ENCODE measurements at places on chromosomes 16 and 17.

DNA sequence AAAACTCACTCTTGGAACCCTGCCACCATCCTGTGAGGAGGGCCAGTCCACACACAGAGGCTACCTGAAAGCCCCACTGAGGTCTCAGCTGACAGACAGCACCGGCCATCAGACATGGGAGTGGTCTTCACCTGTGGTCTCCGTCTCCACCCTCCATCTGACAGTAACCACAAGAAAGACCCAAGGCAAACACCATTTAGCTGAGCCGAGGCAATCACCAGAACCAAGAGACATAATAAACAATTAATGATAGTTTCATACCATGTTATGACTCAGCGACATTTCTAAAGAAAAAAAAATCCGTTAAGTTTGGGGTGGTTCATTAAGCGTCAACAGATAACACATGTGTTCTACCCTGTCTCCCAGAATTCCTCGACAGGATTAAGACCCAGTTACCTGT is 6.1 kb upstream of the EVPLL start:
- no peak for DNase-seq

DNA sequence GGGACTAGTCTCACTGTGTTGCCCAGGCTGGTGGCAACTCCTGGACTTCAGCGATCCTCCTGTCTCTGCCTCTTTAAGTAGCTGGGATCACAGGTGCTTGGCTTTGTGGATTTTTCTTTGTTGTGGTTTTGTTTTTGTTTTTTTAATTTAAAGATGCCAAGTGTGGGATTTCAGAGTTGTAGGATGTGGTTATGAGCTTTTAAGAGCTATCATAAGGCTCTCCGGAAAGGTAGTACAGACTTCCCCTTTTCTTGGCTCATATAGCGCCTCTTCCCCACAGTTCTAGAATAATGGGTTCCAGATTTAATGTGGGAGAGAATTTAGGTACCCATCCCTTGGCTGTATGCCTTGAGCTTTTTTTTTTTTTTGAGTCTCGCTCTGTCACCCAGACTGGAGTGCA is 17.1 kb downstream of the AKAP1 start:
- DNase-seq = no peak

DNA sequence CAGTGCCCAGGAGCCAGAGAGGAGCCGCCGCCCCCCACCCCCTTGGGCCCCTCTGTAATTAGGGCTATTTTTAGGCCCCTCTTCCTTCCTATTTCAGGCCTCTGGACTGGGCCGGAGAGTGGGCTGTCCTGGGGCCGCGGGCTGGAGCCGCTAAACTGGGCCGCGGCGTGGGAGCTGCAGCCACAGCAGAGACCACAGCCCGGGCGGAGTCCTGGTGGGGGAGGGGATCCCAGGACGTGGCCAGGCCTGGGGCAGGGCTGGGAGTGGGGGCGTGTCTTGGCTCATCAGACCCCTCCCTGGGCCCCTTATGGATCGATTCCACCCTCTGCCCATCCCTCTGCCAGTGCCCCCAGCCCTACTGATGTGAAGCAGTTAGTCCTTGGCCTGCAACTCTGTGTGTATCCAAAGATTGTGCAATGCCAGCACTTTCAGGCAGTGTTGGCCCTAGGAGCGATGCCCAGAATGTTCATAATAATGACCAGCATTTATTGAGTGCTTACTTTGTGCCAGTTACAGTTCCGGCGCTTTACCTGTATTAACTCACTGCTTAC is 15.0 kb upstream of the TAC4 start:
- DNase-seq = no peak

- DNase-seq = no peak
These were observed 174.8 kb downstream of the XYLT1 start for GRCh38 chr16:17295948-17296347.

DNA sequence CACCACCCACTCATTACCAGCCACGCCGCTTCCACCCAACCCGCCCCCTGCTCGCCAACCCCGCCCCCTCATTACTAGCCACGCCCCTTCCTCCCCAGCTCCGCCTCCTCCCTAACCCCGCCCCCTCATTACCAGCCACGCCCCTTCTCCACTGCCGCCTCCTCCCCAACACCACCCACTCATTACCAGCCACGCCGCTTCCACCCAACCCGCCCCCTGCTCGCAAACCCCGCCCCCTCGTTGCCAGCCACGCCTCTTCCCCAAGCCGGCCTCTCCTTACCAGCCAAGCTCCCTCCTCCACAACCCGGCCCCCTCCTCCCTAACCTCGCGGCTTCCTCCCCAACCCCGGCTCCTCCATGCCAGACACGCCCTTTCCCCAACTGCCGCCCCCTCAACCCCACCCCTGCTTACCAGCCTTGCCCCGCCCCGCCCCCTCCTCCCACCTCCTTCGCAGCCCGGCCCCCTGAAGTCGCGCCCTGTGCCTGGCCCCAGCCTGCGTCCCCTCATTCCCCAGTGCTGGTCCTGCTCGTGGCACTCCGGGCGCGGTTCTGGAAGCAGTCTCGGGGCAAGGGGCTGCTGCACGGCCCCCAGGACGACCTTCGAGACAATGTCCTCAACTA is 7.3 kb downstream of the SLC22A31 start:
- peak; percentile 73 for DNase-seq

GRCh38 chr16:69078073-69078472 is 27.4 kb upstream of the HAS3 start:
- DNase-seq = no peak

DNA sequence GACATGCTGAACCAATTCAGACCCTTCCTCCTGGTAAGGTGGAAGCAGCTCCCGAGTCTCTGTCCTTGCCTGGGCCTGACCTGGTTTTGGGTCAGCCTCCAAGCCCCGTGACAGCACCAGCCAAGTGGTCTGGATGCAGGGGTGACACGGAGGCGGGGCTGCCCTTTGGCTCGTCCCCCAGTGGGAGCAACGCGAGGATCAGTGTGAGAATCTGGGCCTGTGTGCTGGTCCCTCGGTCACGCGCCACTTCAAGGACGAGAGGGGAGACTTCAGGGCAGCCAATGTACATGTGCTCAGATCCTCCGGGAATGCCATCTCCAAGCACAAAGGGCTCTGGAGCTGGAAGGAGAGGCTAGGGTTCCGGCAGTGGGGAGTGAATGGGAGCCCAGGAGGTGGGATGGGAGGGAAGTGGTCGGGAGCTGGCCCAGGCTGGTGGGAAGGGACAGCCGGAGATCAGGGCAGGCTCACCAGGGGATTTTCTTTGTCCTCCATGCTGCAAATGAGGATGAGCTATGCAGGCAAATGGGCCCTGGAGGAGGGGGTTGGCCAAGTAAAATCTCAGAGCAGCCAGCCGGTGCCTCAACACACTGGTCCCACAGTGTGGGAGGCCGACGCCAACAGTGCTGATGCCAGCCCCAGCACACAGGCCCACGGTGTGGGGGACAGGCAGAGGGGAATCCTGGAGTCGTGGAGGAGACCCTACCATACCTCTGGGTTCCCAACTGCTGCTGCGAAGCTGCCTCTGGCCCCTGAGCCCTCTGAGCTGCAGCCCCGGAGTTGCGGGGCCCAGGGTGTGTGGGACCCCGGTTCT is 4.2 kb upstream of the NDRG4 start:
- no peak for DNase-seq

DNA sequence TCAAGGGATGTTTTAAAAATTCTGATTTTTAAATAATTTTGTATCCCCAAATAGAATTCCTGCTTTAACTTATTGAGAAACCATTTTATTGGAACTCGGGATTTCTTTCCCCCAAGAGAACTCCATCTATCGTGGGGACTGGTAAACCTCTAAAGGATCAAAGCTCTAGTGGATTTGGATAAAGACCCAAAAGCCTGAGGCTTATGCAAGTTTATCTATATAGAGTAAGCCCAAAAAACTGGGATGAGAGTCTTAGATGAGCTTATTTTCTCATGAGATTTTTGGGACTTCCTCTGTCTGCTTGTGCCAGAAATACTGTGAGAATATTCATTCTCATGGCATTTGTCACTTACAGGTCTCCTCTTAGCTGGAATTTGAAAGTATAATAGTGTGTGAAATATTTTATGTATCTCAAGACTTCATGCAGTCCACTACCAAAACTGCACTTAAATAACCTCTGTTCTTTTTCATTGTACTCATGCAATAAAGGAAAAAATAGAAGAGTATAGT is 333.1 kb downstream of the BCAS3 start:
- DNase-seq = no peak

DNA sequence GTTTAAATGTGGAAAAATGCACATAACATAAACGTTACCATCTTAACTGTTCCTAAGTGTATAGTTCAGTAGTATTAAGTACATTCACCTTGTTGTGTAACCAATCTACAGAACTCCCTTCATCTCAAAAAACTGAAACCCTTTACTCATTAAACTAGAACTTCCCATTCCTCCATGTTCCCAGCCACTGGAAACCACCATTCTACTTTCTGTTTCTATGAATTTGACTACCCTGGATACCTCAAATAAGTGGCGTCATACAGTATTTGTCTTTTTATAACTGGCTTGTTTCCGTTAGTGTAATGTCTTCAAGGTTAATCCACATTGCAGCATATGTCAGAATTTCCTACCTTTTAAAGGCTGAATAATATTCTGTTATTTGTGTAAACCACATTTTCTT is 38.2 kb downstream of the NF1 start:
- no peak for DNase-seq

DNA sequence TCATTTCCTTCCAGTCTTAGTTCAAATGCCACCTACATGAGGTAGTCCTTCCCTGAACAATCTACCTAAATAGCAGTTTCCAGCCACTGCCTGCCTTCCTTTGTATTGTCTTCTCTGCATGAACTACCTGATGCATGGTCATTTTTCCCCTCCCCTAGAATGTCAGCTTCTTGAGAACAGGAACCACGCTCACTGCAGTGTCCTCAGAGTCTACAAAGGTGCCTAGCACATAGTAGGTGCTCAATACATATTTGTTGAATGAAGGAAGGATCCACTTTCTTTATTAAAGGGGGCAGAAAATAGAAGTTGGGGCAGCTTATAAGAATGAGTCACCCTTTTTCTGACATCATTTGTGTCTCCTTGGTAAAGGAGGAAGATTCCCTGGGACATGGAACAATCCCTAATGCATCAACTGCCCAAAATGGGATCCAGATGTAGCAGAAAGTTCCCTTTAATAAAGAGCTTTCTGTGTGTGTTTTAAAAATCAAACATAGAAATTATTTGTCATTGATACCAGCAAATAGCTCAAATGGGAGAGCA is 4.4 kb upstream of the CYLD start:
- DNase-seq = no peak

- no peak for DNase-seq
These were observed 22.1 kb downstream of the HIC1 start for GRCh38 chr17:2077040-2077439.

DNA sequence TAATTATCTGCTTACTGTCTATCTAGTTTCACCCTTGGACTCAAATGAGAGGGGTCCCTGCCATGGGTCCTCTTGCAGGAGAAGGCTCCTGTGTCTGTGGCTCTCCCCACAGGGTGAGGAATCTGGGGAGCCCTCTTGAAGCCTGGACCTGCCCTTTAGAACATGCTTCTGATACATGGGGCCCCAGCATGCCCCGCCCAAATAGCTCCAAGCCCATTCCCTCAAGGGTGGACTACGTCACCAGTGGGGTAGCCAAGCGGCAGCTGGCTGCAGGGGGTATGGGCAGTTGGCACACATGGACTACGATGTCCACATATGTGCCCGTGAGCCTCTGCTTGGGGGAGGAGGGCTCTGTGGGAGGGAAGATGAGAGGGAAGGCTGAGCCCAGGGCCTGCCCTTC is 39.3 kb downstream of the ARHGAP27 start:
- no peak for DNase-seq

DNA sequence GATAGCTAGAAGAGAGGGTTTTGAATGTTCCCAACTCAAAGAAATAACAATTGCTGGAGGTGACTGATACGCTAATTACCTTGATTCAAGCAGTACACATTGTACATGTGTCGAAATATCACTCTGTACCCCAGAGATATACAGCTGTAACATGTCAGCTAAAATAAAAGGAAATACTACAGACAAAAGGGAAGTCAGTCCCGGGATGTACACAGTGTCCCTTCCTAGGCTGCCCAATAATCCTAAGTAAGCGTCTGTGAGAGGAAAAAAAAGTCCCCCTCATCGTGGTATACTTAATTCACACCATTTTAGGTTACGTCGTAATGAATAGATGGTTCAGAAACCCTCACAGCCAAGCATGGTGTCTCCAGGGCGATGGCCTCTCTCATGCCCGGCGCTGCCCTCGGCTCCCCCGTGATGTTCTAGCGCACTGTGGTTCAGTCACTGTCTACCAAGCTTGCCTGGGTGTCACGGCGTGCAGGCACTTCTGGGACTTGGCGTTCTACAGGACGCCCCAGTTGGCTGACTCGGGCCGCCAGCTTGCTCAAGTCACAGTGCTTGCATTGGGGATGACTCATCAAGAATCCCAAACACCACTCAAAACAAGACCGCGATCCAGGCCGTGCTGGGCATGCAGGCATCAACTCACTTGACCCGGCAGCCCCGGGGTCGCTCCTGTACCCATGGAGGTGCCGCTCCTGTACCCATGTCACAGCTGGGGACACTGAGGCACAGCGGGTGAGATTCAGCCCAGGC is 27.6 kb downstream of the CCDC40 start:
- no peak for DNase-seq

DNA sequence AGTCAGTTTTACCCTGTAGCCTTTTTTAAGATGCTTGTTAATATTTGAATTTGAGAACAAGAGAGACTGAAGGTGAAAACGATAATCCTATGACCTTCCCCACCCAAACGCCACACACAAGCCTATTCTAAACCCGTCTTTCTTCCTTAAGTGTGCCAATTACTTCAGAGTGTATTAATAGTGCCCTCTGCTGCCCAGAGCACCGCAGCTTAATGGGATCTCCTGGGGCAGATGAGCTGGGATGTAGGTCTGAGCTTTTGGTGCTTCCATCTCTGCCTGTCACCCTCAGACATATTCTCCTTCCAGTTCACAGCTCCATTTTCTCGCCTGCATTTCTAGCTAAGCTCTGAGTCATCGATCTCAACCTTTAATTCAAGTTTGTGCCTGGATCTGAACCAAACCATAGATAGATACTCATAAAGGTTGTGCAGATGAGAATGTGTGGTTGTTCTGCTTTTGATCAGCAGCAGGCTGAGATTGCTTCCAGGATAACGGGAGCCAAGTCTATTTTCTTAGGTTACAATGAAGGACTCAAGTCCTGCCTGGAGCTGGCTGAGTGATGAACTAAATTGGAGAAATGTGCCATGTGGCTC is 46.4 kb upstream of the CDH13 start:
- DNase-seq = no peak

- DNase-seq = no peak
These were observed 36.7 kb upstream of the SREBF1 start for GRCh38 chr17:17873450-17873991.

Measured in activated T-cell treated with anti-CD3 and anti-CD28 coated beads for 4 hours (primary cell).